NCI-H1930 (cell line): ENCODE measurements at places on chromosomes 1 and 21.

DNA sequence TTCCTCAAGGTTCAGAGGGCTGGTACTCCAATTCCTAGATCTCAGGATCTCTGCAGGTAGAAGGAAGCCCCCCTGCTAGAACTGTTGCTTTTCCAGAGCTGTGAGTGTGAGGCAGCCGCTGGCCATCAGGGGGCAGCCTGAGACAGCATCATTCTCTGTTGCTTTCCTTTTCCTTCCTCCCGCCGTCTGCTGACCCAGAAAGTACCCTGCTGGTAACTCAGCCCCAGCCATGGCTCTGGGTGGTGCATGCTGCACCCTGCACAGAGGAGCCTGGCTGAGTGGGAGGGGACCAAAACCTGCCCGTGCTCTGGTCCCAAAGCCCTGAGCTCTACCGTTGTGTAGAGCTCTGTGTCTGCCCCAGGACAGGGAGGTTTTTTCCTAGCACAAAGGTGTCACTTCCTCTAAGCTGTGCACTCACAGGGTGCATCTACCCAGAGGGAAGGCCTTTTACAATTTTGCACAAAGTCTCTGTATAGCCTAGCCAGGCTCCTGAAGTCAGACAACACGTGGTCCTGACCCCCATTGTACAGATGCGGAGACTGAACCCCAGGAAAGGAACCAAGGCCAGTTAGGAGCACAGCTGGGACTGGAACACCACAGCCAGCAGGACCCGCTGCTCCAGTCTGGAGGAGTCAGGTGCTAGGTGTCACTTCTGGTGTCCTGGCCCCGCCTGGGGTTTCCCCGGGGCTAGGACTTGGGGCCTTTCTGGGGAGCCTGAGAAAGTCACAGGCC lies 5.6 kb upstream of the FAM131C start:
- peak; percentile 54 for DNase-seq

DNA sequence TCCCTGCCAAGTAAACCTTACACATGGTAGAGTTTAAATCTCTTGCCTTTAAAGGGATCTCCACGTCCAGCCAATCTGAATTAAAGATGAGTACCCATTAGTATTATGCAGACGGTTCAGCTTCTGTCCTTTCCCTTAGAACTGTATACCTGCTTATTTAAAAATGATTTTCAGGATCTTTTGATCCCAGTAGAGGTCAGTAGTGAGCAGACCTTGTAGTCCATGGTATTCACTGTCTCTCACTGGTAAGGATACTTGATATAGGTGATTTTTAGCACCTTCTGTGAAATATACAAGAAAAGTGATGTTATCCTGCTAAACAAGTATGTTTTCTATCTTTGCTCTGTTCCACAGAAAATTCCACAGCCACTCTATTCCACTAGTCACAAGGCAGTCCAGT lies 1211.6 kb upstream of the ADGRL4 start:
- DNase-seq = no peak

GRCh38 chr1:150187560-150187931 lies 37.8 kb downstream of the PLEKHO1 start:
- no peak for DNase-seq

- no peak for DNase-seq
Measured at GRCh38 chr1:61120246-61120840, 38.0 kb downstream of the NFIA start.

DNA sequence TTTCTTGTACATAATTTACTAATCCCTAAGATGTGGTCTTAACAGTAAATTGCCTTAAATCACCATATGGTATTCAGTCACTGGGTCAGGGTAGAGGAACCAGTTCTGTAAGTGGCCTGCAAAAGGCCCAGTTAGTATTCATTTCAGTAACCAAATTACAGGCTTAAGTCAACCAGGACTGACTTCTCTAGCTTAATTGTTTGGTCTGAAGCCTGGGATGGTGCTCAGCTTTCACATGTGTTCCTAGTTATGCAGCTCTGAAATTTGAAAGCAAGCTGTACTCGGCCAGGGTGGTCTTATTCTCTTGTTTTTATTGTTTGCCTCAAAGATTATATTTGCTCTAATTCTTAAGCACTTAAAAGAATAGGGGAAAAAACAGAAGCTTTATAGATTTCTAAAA lies 144.6 kb downstream of the MAGI3 start:
- DNase-seq = no peak

DNA sequence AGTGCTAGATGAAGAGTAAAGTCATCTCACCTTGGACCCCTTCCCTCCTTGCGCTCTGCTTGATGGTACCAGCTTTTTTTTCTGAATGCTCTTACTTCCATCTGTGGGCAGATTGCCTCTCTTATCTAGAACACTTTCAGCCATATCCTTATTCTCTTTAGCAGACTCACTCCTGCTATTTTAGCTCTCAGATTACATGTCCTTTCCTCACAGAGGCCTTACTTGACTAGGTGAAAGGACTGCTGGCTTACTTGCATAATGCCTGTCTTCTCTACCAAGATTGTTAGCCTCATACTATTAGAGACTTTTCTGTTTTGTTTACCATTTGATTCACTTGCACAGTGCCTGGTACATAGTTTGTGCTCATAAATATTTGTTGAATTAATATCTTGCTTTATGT lies 9.3 kb downstream of the IFI44 start:
- no peak for DNase-seq

GRCh38 chr1:156276532-156276931 lies 6.1 kb downstream of the SMG5 start:
- no peak for DNase-seq

GRCh38 chr1:96425382-96426129 lies 296.0 kb upstream of the PTBP2 start:
- DNase-seq = no peak

DNA sequence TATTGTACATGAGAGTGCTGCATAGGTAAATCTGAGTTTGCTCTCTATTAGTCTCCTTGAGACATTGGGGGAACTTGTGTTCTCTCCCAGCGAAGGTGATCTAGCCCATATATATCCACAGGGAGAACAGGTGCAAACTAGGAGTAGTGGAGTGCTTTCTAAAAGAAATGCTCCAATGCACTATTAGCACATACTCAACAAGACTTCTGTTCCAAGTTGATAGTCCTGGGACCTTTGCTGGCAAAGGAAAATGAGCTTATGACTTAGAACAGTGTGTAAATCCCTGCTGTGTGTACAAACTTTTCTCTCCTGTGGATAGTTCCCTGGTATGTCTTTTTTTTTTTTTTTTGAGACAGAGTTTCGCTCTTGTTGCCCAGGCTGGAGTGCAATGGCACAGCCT lies 25.5 kb downstream of the CFAP126 start:
- DNase-seq = no peak

GRCh38 chr1:119372503-119373086 lies 4.0 kb downstream of the HAO2 start:
- no peak for DNase-seq

GRCh38 chr1:116483481-116484309 lies 87.1 kb downstream of the CD58 start:
- DNase-seq = no peak

GRCh38 chr1:68107771-68108170 lies 57.3 kb upstream of the DIRAS3 start:
- DNase-seq = no peak

DNA sequence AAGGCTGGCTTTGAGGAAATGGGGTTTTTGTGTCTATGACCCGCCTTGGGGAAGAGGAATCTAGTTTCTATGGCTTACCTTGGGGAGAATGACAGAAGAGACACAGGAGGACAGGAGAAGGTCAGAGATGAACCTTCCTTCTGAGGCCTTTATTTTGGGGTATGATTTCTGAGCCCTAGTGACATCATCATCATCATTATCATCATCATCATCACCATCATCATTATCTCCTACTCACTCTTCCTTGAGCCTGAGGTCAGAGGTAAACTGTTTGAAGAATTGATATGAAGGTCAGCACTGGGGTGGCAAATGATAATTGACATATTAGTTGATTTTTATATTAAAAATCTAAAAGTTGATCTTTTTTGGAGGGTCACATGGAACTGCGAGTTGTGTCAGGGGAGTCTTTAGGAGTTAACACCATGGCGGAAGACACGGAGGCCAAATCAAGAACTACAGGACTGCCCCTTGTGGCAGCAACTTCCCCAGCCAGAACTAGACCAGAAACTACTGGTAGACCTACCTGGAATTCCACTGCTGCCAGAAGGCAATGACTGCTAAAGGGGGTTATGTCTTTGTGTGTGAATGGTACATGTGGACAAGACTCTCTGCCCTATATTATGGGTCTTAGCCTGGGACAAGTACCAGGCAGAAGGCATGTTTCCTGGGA lies 49.8 kb upstream of the WLS start:
- no peak for DNase-seq

- no peak for DNase-seq
Measured at GRCh38 chr1:234186037-234186688, 187.1 kb upstream of the COA6 start.

GRCh38 chr1:94698356-94698755 lies 121.8 kb upstream of the SLC44A3 start:
- DNase-seq = no peak

DNA sequence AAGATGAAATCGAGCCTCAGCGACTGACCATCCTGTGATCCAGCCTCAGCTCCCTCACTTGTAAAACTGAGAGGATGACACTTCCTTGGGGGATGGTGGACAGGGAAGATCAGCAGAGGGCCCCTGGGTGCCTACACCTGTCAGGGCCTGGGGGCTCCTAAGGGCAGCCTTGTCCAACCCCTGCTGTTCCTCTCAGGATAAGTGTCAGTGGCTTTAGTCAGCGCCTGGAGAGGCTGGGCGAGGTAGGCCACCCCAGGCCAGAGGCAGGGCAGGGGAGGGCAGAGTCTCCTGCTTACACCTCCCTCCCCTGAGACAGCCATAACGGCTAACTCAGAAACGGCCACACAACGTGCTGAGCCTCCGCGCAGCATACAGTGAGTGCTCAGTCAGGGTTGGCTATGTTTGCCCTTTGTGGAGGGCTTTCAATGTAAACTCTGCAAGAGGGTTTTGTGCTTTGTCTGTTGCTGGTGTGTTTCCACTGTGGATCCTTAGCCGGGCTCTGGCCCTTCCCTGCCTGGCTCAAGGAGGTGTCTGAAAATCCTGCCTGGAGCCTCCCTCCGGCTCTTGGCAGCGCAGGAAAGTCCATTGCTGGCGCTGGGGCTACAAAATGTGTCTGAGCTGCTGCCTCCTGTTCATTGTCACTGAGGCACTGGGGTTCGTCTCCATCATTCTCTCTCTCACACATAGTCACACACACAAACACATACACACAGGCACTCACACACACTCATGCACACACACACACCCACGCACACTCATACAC lies 588.4 kb downstream of the PTPRU start:
- no peak for DNase-seq

GRCh38 chr1:15412175-15412800 lies 2.6 kb downstream of the EFHD2 start:
- DNase-seq = no peak

DNA sequence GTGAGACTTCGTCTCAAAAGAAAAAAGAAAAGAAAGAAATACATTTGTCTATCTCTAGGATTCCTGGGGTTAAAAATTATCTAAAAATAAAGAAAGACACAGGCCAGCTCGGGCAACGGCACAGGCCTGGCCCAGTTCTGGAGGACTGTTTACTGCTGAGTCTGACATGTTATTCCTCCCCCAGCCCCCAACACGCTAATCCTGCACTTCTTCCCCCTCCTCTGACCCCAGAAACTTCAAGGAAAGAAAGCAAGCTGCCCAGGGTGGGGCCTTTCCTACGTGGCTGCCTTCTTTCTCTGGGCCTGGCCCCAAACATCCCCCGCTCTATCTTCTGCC lies 40.0 kb downstream of the ACOT7 start:
- no peak for DNase-seq

DNA sequence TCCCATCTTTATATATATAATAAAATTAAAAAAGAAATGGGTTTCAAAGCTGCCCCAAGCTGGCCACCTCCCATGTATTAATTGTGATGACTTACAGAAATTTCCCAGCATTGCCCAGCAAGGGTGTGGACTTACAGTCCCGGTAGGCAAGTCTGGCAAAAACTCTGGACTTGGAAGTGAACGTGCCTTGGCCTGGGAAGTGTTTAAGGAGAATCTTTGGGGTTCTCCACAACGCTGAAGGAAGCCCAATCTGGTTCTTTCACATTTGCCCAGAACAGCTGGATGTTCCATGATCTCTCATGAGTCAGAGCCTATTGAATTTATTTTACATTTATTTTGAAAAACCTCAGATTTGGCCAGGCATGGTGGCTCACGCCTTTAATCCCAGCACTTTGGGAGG lies 98.4 kb upstream of the SLC45A1 start:
- DNase-seq = no peak
